Foreskin keratinocyte (primary cell): ENCODE measurements at places on chromosomes 5 and 9. TPM values are rescaled to one million over a fixed set of nuclear protein-coding genes. Genes with fewer than 3 reads are reported as not detected.

ITGA2 gene
- polyA plus RNA-seq: 9.1 and 14.7 TPM in 2 replicates

PCSK1 gene
- polyA plus RNA-seq: not detected in 2 replicates

OMD gene
- not detected in 2 replicates for polyA plus RNA-seq

CCL27 gene
- polyA plus RNA-seq: 1.2 and 2.5 TPM in 2 replicates

SMARCA2 gene
- polyA plus RNA-seq: 18.4 and 21.6 TPM in 2 replicates

FAM78A gene
- 0.22 and 0.44 TPM in 2 replicates for polyA plus RNA-seq

VLDLR gene
- 0.82 and 1.7 TPM in 2 replicates for polyA plus RNA-seq

C6 gene
- not detected in 2 replicates for polyA plus RNA-seq

POU5F2 gene
- polyA plus RNA-seq: not detected in 2 replicates

SVEP1 gene
- polyA plus RNA-seq: not detected in 2 replicates

SH3GLB2 gene
- polyA plus RNA-seq: 70.8 and 80.8 TPM in 2 replicates

DNAH5 gene
- polyA plus RNA-seq: 0.57 and 1.1 TPM in 2 replicates

DNA sequence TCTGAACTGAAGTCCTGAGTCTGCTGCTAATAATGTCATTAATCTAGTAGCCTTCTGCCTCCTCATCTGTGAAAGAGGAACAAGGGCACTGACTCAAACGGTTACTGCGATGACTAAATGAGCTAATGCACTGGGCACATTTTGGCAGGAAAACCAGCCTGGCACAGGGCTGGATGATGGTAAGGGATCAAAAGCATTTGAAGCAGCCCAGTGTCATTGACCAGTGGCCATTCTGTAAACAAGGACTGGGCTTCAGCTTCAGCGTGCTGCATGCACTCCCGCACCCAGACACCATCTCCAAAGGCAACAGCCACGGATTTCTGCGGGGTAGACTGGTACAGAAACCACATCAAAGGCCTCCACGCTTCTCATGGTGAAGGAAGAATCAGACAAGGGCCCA is 8.0 kb downstream of the GCNT4 start:
- no peak for DNase-seq

- peak; percentile 18 for DNase-seq
These were observed 23.1 kb downstream of the MLLT3 start for GRCh38 chr9:20599195-20599594.

DNA sequence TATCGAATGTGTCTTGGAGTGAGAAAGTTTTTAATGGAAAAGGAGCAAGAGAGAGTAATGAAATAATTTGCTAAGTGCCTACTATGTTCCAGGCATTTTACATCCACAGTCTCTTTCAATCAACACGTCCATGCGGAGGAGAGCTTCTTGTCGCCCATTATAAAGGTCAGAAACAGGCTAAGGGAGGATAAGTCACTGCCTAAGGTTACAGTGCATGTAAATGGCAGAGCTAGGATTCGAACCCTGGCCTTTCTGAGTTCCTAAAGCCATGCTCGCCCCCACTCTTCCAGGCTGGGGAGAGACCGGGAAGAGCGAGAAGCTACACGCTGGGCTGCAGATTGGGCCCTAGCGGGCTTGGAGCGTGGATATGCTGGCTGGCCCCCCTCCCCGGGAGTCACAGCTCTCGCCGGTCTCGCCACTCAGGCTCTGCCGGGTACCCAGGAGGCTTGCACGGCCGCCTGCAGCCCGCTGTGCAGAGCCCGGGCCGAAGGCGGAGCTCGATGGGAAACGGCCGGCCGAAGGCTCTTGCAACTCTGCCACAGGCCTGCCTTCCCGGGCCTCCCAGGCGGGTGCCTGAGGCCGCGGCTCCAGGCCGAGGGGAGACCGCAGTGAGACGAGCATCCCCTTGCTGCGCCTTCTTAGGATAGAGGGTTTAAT is 775 bp upstream of the LHX2 start:
- no peak for DNase-seq

GRCh38 chr5:67808340-67808739 is 407.2 kb upstream of the PIK3R1 start:
- DNase-seq: no peak

GRCh38 chr9:133569891-133570690 is 35.6 kb downstream of the ADAMTSL2 start:
- DNase-seq: no peak

DNA sequence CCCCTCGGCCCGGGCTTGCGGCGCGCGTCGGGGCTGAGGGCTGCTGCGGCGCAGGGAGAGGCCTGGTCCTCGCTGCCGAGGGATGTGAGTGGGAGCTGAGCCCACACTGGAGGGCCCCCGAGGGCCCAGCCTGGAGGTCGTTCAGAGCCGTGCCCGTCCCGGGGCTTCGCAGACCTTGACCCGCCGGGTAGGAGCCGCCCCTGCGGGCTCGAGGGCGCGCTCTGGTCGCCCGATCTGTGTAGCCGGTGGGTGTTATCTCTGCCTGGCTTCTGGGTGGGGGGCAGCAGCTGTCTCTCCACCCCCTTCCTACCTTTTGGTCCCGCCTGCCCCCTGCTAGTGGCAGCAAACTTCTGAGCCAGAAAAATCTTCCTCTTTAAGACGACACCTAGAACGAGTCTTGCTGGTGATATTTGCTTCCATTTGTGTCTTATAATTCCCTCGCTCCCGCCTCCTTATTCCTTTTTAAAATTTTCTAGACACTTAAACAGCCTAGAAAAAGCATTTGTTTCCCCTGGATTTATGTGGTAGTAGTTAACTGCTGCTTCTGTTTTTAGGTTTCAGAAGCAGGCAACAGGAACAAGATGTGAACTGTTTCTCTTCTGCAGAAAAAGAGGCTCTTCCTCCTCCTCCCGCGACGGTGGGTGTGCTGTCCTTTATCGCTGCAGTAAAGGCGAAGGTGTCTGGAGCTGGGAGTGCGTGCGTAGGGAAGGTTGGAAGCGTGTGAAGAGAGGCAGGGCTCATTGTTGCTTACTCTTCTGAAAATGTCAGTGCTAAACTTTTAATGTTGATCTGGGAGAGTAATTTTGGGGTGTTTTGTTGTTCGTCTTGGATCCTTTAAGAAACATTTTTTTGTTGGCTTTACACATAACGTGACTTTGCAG is 554 bp downstream of the JAK2 start:
- peak; percentile 53 for DNase-seq

DNA sequence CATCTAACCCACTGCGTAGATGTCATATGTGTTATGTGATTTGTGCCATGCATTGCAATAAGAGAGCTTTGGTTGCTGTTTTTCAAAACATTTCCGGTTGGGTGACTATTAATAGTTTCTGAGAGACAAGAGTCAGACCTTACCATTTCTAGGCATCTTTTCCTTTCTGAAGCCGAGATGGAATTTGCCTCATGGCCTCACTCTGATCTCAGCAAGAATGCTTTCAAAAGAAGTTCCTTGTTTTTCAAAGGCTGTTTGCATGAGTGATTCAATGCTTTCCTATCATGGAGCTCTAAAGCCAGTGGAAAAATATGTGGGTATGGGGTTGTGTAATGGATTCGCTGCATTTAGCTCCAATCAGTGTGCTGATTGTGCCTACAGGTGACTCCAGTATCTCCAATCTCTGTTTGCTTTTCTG is 203.1 kb upstream of the PPP1R2B start:
- DNase-seq: no peak

- no peak for DNase-seq
These were observed at the start of gene PCDHGB3 for GRCh38 chr5:141369994-141370848. PCDHGB3 (plus strand) TSS chr5:141370242; CDS start chr5:141370395, 153 bp downstream.

- DNase-seq: no peak
These were observed 239.4 kb upstream of the PANK3 start for GRCh38 chr5:168818558-168818957.

DNA sequence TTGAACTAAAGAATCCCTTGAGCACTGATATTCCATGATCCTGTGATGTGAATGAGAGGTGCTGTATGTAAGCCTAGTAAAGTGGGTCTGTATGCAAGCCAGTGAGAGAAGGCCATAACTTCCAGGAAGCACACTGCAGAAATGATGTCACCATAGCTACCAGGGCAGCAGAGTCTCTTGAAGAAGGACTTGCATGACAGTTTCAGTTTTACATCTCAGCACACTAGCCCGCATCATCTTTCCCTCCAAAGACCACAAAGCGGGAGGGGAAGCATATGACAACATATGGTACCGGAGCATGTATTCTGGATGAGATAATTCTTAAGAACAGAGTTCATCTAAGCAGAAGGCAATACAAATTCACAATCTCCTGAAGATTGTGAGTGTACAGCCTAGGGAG is 37.6 kb upstream of the MAST4 start:
- DNase-seq: no peak

DNA sequence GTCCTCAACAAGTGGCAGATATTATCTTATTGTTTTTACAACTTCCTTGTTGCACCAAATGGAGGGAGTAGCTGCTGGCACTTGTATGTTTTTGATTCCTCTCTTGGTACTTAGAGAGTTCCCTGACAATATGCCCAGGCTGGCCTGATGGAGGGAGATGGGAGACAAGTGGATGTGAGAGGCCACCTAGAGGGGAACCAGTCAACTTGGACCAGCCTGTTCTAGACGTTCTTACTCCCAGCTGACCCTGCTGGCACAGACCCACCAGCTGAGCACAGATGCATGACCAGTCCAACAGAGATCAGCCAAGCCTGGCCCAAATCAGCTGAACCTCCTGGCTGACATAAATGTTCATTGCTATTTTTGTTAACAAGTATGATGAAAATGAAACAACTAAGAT is 60.9 kb upstream of the GDNF start:
- DNase-seq: no peak

DNA sequence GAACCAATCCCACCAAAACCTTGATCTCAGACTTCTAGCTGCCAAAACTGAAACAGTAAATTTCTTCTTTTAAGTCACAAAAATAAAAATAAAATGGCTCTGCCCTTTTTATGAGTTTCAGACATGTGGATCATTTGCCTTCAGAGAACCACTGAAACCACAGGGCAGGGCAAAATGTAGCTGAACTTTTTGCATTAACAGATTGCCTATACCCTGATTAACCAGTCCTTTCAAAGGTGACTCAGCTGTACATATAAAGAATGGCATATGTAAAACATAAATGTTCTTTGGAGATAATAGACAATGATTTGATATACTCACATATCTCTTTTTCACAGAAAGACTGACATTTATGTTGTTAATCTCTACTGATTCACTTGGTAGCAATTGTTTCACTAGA is 187.1 kb upstream of the GRIN3A start:
- no peak for DNase-seq

DNA sequence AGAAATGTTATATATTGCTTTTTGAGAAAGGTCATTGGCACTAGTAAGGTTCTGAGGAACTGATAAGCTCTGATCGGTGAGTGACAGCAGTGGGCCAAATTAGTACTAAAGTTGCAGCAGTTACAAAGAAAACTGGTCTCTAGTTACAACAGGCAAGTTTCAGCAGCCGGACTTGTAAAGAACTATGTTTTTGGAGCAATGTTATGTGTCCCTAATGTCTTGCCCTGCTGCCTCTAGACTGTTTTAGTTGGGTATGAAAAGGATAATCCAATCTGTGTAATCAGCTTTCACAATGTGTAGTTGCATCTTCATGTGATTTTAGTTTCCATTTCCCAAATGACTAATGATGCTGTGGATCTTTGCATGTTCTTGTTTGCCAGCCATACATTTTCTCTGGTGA is 113.5 kb downstream of the CAMK4 start:
- DNase-seq: no peak

- DNase-seq: no peak
These were observed 797 bp downstream of the FAM78A start for GRCh38 chr9:131275332-131276093.
